GM12864 (cell line): ENCODE measurements at places on chromosomes 4 and X.
A peak's percentile ranks its signal among the peaks of the same experiment; 100 is the strongest.

GRCh38 chr4:121192480-121192879 lies 28.4 kb upstream of the TNIP3 start:
- DNase-seq = no peak

GRCh38 chrX:8738588-8739189 lies 6.8 kb upstream of the ANOS1 start:
- no peak for DNase-seq

DNA sequence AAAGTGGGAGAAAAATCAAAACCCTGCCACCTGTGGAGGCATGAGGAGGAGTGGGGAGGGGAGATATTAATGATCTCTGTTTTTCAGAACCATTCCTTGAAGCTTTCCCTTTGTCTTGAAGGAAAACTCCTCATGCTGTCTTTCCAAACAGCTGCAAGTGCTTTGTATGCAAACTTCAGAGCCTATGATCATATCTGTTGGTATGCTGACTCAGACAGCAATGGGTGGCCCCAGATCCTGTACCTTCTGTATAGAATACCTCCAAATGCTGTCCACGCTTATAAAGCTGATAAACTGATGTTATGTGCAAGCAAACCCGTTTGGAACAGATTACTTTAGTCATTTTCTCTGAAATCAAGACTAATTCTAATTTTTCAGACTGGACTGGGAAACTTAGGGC lies 31.9 kb downstream of the BMP15 start:
- no peak for DNase-seq

GRCh38 chr4:40525752-40526598 lies 103.7 kb downstream of the RBM47 start:
- DNase-seq = no peak

DNA sequence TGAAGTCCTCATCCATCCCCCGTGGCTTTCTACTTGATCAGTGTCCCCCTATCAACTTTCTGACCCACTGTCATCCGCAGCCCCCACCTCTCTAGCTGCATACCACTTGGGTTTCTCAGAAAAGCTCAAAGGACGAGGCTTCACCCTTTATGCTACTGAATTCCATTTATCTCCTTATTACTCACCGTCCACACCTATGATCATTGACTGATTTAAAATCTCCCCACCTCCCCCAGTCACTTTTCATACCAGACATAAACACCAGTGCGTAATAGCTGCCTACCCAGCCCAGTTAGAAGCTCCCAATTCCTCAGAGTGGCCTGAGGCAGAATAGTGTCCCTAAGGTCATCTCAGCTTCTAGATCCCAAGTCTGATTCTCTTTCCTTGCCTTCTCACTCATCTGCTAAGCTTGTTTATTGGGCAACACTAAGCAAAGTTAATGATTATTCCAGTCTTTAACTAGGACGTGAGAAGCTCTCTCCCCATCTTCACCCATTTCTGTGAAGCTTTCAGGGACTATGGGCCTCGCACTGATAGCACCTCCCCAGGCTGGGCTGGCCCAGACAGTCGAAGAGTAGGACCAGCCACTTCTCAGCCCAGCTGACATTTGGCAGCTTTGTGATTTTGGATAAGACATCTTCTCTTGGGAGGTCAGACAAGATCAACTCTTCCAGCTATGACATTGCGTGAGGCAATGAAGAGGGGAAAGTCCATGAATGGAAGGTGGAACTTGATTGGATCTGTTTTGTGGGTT lies 7.2 kb upstream of the DDX60L start:
- DNase-seq = no peak

- no peak for DNase-seq
Observed at GRCh38 chrX:140563893-140564292, 59.0 kb upstream of the SOX3 start.

DNA sequence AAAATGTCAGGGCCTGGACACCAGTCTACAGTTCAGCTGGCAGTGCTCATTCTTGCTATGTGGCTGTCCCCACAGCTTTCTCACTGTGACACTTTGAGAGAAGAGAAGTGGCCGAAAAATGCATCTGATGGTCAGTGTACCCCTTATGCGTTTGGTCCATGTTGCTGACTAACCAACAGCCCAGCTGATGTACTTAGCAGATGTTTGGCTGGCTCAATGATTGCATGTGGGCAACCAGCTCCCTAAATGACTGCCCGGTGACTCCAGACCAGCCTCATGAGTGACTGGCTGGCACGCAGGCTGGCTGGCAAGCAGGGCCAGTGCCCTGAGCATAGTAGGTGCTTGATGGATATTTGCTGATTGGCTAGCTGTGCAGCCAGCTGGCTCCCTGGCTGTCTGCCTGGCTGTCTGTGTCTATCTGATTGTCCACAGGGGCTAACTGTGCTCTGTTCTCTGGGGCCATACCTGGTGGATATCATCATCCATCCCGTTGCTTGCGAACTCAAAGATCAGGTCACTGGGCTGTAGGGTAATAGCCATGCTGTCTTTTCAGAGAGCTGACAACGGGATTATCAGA lies 29.4 kb downstream of the ELF4 start:
- no peak for DNase-seq

DNA sequence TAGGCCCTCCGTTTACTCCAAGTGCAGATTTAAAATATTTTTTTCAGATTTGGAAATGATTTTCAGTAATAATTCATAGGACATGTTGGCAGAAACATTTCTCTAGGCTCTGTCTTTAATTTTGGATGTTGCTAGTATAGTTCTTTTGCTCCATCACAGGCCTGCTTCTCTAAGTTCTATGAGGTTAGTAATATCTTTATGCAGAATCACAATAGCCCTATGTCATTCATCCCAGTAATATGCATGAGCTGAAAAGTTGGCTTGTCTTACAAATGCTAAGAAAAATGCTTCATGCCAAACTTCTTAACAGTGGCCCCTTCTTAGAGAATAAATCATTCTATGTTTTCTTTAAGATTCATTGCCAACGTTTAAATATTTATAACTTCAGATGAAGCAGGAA lies 148.3 kb upstream of the TLL1 start:
- DNase-seq = no peak

GRCh38 chrX:124362072-124362471 lies 15.7 kb downstream of the SH2D1A start:
- no peak for DNase-seq

DNA sequence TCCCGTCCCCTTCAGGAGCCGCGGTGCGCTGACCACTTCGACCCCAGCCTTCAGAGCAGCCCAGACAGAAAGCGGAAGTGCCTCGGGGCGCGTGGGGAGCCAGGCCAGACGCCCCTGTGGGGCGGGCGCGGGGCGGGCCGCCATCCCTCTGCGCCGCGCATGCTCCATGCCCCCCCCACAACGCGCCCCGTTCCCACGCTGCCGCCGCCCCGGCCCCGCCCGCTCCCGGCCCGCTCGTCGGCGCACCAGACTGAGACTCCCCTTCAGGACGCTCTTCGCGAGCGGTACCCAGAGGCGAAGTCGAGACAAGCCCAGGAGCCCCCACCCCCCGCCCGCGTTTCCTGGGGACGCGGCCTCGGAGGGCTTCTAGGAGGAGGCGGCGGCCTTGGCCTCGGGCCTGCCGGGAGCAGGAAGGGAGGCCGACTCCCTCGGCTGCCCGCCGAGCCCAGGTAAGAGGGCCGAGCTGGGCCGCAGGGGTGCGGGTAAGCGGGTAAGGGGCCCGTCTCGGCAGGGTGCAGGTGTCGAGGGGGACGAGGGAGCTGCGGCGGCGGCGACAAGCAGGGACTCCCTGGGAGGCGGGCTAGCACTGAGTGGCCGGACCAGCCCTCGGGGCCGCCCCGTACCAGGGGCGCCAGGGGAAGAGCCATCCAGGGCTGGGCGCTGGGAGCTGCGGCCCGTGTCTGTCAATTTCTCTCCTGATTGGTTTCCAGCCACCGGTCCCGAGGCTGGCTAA lies at the start of gene ZFP92:
Gene ZFP92, plus strand, starts transcription at position 218 of the 733 bp plus-strand sequence. CDS start 6,851 bp downstream, outside the sequence.
- DNase-seq = no peak

DNA sequence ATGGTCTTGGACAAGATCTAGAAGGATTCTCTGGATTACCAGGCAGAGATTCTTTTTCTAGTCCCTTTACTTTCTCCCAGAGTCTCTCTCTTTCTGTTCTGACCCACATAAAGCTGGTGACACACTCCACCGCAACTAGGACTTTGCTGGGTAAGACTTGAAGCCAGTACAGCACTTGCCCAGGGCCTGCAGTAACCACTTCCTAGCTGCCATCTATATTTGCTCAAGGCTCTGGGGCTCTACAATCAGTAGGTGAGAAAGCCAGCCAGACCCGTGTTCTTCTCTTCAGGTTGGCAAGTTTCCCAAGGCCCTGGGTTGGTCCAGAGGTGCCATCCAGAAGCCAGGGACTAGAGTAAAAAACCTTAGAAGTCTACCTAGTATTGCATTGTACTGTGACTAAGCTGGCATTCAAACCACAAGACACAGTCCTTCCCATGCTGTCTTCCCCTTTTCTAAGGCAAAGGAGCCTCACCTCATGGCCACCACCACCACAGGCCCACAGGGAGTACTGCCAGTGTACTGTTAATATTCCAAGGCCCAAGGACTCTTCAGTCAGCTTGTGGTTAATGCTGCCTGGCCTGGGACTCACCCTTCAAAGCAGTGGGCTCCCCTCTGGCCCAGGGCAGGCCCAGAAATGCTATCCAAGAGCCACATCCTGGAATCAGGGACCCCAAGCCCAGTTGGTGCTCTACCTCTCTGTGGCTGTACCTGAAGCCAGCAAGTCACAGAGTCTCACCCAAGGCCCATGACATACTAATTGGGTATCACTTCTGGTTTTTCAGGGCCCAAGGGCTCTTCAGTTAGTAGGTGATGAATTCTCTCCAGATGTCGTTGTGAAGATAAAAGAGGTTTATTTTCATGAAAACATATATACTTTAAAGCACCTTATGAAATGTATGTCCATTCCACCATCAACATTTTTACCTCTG lies 54.7 kb downstream of the CD38 start:
- DNase-seq = no peak

DNA sequence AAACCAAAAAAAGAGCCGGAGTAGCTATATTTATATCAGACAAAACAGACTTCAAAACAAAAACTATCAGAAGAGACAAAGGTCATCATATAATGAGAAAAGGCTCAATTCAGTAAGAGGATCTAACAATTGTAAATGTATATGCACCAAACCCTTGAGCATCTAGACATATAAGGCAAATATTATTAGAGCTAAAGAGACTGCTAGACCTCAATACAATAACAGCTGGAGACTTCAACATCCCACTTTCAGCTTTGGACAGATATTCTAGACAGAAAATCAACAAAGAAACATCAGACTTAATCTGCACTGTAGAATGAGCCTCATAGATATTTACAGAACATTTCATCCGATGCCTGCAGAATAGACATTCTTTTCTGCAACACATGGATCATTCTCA lies 4.8 kb upstream of the PROM1 start:
- no peak for DNase-seq

DNA sequence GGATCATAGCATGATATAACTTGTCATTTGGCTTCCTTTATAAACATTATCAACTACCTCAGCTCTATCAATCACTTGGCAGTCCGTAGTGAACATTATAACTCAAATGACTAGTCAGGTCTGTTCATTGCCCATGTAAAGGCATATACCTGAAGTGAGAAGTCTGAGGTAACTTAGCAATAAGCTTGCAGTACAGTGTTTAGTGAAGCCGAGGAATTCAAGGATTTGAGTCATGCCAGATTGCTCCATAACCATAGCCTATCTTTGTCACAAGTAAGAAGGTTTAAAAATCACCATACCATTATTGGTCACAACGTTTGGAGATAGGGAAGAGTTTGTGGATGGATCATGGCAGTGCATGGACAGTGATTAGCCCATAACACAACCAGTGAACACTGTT lies 41.6 kb downstream of the AR start:
- DNase-seq = no peak

GRCh38 chr4:44679060-44679459 lies 840 bp downstream of the GUF1 start:
- no peak for DNase-seq

GRCh38 chrX:149570668-149571067 lies 16.6 kb downstream of the MAGEA9B start:
- DNase-seq = no peak

- DNase-seq = no peak
Observed at GRCh38 chrX:53262918-53263394, 18.4 kb downstream of the IQSEC2 start.

- DNase-seq = no peak
Observed at GRCh38 chr4:128908735-128909134, 99.2 kb downstream of the JADE1 start.

- DNase-seq = no peak
Observed at GRCh38 chr4:182604161-182604622, 313.0 kb downstream of the DCTD start.

- DNase-seq = no peak
Observed at GRCh38 chrX:14590693-14591424, 61.5 kb downstream of the GLRA2 start.

- no peak for DNase-seq
Observed at GRCh38 chr4:5863461-5864113, 29.3 kb downstream of the CRMP1 start.

GRCh38 chr4:20251031-20251795 lies 492 bp upstream of the SLIT2 start:
- DNase-seq = no peak

- DNase-seq = no peak
Observed at GRCh38 chr4:145679991-145680455, at the start of gene C4orf51. Gene C4orf51 (plus strand): TSS chr4:145680146. CDS start chr4:145680204, 58 bp downstream.

- DNase-seq = no peak
Observed at GRCh38 chr4:74378573-74378972, 13.6 kb downstream of the EREG start.

GRCh38 chrX:72121383-72121782 lies 10.3 kb downstream of the RTL5 start:
- no peak for DNase-seq

DNA sequence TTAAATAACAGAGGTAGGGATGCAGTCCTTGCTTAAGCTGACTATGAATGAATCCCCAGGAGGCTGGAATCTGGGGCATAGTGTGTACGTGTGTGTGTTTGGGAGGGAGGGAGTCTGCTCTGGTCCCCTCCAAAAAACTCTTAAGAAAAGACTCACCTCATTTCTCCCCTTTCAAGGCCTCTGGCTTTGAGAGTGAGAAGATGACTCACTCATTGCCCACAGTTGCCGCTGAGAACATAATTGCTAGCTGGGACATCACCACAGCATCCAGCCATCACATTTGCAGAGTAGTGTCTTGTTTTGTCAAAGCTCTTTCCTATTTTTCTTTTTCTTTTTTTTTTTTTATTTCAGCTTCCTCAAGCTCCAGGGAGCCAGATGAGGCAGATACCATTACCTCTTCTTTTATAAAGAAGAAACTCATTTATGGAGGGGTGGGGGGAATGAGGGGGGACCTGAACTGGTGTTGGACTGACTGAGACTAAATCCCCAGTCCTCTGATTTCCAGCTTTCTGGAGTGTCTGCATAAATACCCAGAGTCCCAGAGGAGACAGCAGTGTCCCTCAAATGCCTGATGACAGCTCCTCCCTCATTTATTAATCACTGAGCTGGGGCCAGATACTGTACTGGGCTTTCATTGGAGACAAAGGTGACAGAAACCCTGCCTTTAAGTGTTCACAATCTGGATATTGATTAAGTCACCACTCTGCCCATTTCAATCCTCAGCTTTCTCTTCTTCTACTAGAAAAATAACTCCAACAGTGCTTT lies 61.9 kb upstream of the LAS1L start:
- DNase-seq = peak; percentile 37

- DNase-seq = no peak
Observed at GRCh38 chrX:41118156-41118555, 32.9 kb downstream of the USP9X start.
